ENCODE measurements at places on chromosomes 1 and 21.

- no peak for DNase-seq
Measured at GRCh38 chr1:33080373-33080772, 580 bp upstream of the AZIN2 start.

DNA sequence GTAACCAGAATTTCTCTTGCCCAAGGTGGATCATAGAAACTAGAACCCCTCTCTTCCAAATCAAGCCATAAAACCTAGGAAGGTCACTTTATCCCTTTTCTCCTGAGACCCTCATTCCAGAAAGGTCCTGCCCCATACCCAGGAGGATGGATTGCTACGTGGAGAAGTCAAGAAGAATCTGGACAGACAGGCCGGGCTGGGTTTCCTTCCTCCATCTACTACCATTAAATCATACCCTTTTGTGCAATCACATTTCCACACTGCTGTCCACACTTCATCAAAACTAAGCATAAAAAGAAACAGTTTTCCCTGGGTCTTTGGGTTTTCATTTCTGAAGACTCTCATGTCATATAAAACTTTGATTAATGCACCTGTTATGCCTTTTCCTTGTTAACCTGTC is 65.4 kb downstream of the C21orf91 start:
- DNase-seq = no peak

GRCh38 chr1:84871181-84871580 is 21.8 kb downstream of the LPAR3 start:
- DNase-seq = no peak

- DNase-seq = no peak
Measured at GRCh38 chr1:55117941-55118340, 78.6 kb downstream of the PCSK9 start.

DNA sequence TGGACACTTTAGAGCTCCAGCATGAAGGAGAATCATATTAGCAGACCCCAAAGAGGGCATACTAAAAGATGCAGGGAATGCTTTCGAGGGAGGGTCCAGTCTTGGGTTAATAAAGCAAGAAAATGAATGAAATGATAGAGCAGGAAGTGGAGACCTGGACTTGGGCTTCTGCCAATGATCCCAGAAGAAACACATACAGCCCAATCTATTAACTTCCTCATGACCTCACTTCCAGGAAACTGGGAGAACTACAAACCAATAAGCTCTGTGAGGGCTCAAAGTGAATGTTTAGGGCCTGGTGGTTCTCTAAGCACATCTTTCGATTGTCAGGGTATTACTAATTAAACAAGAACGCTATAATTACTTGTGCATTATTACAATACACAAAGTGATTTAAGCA is 53.6 kb upstream of the SSX2IP start:
- DNase-seq = no peak

- DNase-seq = no peak
Measured at GRCh38 chr1:206469411-206469932, 804 bp upstream of the IKBKE start.

GRCh38 chr1:227736814-227737432 is 1.7 kb downstream of the SNAP47 start:
- DNase-seq = no peak

DNA sequence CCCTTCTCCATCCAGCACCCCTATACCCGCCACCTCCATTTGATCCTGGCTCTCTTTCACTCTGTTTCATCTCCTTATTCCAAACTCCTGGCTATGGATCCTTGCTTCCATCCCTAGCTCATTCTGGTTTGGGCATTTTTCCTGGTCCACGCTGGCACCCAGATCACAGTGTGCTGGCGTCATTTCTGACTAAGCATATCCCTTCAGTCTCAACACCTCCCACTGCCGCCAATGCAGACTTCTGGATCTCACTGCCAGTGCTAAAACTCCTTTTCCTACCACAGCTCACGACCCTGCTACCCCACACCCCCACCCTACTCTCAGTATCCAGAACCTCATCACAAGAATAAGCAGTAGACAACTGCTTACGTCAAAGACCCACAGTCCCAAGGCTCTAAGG is 16.3 kb downstream of the SEC16B start:
- no peak for DNase-seq

GRCh38 chr1:119159111-119159510 is 18.7 kb upstream of the WARS2 start:
- no peak for DNase-seq

DNA sequence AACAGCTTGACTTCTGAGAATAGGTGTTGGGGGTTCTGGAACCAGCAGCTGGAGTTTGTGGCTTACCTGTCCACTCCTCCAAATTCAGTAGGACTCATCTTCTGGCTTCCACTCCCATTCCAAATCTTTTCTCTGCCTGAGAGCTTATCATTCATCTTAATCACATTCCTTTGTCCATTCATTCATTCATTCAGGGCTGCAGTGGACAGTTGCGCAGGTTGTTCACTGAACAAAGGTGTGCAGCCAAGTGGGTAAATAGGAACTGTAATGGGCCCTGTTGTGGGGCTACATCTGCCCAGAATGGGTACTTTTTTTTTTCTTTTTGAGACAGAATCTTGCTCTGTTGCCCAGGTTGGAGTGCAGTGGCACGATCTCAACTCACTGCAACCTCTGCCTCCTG is 3.4 kb upstream of the HSPG2 start:
- DNase-seq = no peak

DNA sequence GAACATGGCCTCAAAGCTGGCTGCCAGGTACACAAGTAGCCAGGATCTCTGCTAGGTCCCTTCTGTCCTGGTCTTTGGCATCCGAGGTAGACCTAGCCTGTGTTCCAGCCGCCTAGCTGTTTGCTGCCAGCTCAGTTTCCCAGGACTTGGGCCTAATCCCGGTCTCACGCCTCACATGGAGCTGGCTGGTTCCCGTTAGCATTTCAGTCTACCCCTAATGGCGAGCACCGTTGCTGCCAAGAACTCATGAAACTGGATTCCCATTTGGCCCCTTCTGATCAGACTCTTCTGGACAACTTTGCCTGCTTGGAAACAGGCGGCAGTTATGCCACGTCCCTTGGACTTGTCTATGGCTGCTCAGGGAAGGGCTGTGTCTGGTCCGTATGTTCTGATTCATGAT is 26.2 kb upstream of the HHAT start:
- no peak for DNase-seq

DNA sequence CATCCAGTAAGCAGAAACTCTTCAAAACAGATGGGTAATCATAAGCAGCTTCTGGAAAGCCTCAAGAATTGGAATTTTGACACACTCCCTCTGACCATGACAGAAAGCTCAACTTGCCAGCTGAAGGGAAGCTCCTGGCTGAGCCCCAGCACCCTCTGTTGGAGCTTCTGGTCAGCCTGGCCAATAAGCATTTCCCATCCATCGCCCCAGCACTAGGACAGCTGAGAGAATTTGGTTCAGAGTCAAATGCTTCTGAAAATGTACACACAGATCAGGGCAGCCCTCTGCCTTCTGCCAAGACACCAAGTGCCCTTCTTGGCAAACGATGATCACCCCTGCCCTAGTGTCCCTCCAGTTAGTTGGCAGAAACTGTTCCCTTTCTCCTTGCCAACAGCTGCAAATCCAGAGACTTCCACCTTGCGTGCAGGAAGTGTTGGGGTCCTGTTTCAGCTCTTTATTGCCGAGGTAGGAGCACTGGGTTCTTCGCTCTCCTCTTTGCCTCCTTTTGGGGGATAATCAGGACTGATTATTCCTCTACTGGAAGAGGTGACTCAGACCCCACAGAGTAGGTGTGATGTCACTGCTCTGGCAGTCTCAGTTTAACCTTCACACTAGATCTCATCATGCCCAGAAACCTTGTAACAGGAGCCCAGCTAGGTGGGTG is 11.9 kb downstream of the PIGV start:
- no peak for DNase-seq

DNA sequence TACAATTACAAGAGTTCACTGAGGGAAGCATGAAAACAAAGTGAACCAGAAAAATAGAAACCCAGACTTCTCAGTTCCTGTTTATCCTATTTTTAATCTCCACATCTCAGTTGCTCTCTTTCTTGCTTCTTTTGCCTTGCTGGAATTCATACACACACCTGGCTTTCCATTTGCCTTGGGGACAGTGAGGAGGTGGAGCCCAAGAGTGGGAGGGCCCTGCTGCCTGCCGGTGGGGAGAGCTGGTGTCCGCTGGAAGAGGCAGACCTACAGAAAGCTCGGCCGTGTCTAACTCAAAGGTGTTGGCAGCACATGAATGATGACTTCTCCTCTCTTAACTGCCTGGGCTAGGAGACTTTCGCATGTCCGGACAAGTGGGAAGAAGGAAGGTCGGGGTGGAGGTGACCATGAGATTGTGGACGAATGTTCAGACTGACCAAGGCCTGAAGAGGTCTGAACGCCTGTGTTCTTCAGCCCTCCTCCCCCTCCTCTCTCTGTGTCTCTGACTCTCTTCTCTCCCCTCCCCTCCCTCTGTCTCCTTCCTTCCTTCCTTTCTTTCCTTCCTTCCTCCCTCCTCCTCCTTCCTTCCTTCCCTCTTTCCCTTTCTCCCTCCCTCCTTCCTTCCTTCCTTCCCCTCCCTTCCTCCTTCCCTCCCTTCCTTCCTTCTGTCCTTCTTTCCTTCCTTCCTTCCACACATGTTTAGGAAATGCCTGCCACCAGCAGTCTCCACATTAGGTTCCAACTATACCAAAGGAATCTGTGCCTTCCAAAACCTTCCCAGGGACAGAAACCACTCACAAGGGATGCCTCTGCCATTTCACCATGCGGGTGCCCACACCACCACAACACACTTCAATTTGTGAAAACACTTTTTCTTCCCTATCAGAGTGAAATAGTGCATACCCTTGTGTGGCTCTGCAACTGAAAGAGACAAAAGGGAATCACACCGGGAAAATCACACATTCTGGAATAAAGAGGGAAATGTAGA is 157.3 kb upstream of the RUNX1 start:
- no peak for DNase-seq

DNA sequence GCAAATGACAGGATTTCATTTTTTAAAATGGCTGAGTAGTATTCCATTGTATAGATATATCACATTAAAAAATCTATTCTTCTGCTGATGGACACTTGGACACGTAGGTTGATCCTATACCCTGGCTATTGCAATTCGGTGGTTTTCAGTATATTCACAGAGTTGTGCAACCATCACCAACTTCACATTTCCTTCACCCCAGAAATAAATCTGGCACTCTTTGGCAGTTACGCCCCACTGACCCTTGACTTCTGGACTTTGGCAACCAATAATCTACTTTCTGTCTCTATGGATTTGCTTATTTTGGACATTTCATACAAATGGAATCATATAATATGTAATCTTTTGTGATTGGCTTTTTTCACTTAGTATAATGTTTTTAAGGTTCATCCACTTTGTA is 35.9 kb downstream of the MAP3K7CL start:
- DNase-seq = no peak

DNA sequence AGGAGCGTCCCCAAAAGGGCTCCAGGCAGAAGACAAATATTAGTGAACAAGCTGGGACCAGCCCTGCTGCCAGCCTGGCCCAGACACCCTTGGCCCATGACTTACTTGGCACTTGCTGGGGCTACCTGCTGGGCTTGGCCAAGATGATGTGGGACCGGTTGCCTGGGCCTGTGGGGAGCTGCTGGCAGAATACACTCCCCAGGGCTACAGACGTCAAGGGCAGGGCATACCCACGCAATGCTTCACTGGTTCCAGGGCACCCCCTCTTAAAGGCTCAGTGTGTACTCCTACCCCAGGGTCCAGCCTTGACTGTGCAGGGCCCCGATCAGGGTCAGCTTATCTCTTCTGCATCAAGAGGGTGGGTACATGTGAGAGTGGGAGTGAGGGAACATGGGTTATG is 106.5 kb upstream of the SLC2A1 start:
- no peak for DNase-seq

GRCh38 chr1:220012259-220012658 is 34.0 kb downstream of the EPRS1 start:
- DNase-seq = no peak

DNA sequence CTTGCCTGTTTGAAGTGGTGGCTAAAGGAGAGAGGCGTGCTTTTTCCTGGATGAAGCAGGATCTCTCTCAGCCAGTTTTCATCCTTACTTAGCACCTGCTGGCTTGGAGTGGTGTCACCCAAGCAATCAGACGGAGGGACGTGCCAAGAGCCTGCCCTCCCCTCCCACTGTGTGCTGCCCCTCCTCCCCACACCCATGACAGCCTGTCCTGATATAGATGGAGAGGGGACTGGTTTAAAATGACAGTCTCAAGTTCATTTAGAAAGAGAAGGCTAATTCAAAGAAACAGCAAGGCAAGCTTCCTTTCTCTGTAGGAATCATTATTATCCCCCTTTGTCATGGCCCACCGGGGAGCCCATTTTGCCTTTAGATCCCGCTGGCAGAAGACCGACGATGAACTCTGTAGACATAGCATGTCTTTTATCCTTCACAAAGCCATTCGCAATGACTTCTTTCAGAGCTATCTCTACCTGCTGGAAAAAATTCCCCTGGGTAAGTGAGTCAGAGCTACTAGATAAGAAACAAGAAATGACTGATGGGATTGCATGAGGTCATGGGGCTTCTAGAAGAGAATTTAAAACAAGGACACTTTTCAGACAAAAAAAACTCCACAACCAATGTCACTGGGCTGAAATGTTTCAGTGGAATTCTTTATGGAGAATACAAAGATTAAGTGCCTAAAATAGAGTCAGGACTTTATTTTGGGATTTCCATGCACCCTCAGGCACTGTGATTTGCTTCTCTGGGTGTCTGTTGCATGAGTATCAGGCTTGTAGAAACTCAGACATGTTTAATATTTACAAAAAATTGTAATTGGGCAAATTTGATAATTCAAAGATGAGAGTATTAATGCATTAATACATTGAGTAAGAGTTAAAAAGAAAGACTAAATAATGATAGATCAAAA is at the start of gene NTMT2:
NTMT2 (plus strand) TSS at position 190 of the 907 bp plus-strand sequence; CDS start at position 339, 149 bp downstream.
- DNase-seq = no peak

DNA sequence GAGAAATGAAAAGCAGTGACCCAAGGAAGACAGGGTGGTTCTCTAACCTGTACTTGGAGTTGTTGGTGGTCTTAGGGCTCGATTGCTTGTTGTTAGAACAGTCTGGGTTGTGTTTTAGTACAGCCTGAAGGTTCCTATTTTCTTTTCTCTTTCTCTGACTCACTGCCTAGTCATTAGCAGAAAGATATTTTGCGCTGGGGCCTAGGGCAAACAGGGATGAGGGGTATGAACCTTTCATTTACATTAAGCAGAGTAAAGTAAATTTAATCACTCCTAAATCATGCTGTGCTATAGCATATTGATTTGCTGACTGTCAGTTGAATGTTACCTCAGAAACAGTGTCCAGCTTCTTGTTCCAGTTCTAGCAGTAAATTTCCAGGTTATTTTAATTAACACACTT is 197.2 kb downstream of the RWDD3 start:
- no peak for DNase-seq

- no peak for DNase-seq
Measured at GRCh38 chr1:66275083-66275482, 258.9 kb upstream of the SGIP1 start.
